ENCODE measurements at places on chromosomes 12 and 14. TPM values are rescaled to one million over a fixed set of nuclear protein-coding genes. Genes with fewer than 3 reads are reported as not detected.

- DNase-seq: no peak
These were observed 126.5 kb downstream of the CMAS start for GRCh38 chr12:22172501-22172900.

DNA sequence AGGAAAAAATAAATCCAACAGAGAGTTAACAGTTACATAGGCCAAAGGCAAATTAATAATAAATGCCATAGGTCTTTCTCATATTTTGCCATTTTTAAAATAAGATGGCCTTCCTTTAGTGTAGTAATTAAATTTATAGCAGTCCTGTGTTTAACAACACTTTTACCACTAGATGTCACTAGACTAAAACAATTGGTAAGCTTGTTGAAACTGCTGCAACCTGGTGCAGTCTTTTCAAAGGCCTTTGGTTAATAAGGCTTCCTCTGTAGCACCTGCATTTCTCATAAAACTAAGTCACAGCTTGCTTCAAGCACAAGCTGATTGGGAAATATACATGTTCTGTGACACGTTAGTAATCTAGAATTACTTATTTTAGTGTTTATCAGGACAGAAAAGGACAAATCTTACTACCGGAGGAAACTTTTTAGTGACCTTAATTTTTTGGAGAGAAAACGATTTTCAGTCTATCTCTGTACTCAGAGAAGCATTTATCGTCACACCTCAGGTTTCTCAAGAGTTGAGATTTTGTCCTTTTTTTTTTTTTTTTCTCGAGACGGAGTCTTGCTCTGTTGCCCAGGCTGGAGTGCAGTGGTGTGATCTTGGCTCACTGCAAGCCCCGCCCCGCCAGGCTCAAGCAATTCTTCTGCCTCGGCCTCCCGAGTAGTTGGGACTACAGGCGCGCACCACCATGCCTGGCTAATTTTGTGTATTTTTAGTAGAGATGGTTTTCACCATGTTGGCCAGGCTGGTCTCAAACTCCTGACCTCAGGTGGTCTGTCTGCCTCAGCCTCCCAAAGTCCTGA lies 20.0 kb downstream of the BORCS5 start:
- DNase-seq: peak; percentile 80

- DNase-seq: no peak
These were observed 22.3 kb downstream of the PLEKHG3 start for GRCh38 chr14:64726585-64726890.

DNA sequence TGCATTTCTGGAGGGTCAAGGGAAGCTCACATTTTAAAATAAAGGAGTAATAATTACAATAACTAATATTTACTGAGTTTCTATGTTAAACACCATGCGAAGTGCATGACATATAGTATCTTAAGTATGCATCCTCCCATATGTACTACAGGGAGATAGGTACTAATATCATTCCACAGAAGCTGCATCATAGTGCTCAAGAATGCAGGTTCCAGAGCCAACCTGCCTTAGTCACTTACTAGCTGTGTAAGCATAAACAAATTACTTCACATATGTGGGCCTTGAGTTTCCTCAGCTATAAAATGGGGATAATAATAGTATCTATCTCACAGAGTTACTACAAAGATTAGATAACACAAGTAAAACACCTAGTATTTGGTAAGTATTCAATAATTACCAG lies 18.3 kb downstream of the ARMH4 start:
- DNase-seq: no peak

- no peak for DNase-seq
These were observed 6.6 kb upstream of the WNT5B start for GRCh38 chr12:1622406-1622805.

GRCh38 chr12:130090542-130090941 lies 71.7 kb upstream of the FZD10 start:
- no peak for DNase-seq

GRCh38 chr14:97581016-97581415 lies 783.8 kb downstream of the VRK1 start:
- DNase-seq: peak; percentile 1

DNA sequence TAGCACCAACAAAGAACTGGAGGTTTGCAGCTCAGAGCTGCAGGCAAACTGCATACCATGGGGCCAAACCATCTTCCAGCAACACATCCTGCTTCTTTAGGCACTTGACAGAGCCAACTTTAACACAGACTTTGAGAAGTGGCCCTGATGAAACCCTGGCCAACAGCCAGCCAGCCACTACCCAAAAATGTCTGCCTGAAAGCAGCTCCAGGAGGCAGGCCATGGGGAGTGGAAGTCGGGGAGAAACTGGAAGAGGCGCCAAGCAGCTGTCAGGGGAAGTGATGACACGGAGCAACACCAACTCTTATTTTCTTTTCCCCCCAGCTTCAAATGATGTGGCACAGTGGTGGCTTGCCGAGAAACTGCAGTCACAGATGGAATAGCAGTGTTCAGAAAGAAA lies 110.9 kb upstream of the PLXNC1 start:
- no peak for DNase-seq

DNA sequence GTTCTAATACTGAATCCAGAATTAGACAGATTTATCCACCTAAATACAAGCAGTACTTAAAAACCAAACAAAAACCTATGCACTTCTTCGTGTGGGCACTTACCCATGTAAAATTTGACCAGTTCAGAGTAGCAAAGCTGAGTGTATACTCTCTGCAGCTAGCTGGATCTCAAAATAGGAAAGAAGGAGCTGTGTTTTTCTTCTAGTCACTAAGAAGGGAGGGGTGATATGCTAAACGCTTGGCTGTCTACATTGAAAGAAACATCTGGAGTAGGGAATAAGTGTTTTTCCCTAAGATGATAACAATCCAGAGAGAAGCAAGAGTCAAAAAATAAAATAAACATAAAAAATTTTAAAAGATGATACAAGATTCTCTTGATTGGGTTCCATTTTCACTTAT lies 20.0 kb downstream of the RBMS2 start:
- peak; percentile 5 for DNase-seq

GRCh38 chr14:99389174-99389826 lies 91.4 kb downstream of the SETD3 start:
- DNase-seq: no peak

- DNase-seq: no peak
These were observed 72.4 kb downstream of the RNF34 start for GRCh38 chr12:121472150-121472905.

- no peak for DNase-seq
These were observed 259.1 kb downstream of the SLC6A15 start for GRCh38 chr12:84653482-84653881.

- DNase-seq: no peak
These were observed 7.3 kb upstream of the TNFAIP2 start for GRCh38 chr14:103115845-103116572.

DNA sequence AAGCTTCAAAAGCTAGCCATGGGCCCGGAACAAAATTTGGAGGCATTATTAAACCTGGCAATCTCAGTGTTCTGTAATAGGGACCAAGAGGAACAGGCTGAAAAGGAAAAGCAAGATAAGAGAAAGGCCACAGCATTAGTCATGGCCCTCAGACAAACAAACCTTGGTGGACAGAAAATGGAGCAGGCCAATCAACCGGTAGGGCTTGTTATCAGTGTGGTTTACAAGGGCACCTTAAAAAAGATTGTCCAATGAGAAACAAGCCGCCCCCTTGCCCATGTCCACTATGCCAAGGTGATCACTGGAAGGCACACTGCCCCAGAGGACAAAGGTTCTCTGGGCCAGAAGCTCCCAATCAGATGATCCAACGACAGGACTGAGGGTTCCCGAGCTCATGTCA lies 653.9 kb upstream of the TMEM132C start:
- no peak for DNase-seq

DNA sequence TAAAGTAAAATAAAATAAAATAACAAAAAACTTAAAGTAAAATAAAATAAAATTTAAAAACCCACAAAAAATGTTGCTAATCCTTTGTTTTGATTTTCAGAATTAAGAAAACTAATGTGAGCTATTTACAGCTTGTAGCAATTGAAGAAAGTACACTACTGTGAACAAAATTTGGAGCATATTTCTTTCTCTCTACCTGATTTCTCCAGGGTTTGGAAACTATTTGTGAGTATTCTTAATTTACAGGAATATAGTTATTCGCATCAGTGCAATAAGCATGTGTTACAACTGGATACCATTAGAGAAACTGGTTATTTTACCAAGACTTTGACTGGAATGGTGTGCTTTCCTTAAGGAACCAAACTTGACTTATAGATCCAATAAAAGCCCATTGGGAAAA lies 86.1 kb upstream of the CNOT2 start:
- DNase-seq: no peak

GRCh38 chr14:75286313-75286712 lies 7.7 kb downstream of the FOS start:
- no peak for DNase-seq

- peak; percentile 16 for DNase-seq
These were observed 276.3 kb upstream of the FAR2 start for GRCh38 chr12:28872654-28873268.

GRCh38 chr12:94133964-94134795 lies 14.2 kb upstream of the PLXNC1 start:
- peak; percentile 70 for DNase-seq

GRCh38 chr12:89791286-89791685 lies 82.6 kb upstream of the ATP2B1 start:
- no peak for DNase-seq

GRCh38 chr12:51262758-51263177 lies 7.4 kb downstream of the SMAGP start:
- DNase-seq: no peak

GRCh38 chr12:114904254-114905003 lies 220.5 kb upstream of the TBX3 start:
- DNase-seq: no peak

Gene KRT71
- total RNA-seq: 454 TPM

Gene CCNT1
- 29.4 TPM for total RNA-seq

Gene NANOG
- not detected for total RNA-seq

Gene POTEG
- total RNA-seq: not detected

Gene RNASE1
- 148 TPM for total RNA-seq

Gene LMNTD1
- total RNA-seq: 1.2 TPM

Gene LRFN5
- total RNA-seq: 11.8 TPM

Gene SELPLG
- total RNA-seq: 4.2 TPM

Gene C14orf132
- total RNA-seq: 8.7 TPM

Gene CIROP
- not detected for total RNA-seq

Gene CS
- 118 TPM for total RNA-seq

Gene TAS2R43
- 8.5 TPM for total RNA-seq

Gene TGM1
- 26.1 TPM for total RNA-seq

Gene INSM2
- total RNA-seq: not detected

Gene ACSM4
- not detected for total RNA-seq

Gene GLS2
- total RNA-seq: 2.1 TPM

Gene RHEBL1
- 0.69 TPM for total RNA-seq

Gene TPH2
- not detected for total RNA-seq
